ENCODE measurements at places on chromosomes 1 and 21.

DNA sequence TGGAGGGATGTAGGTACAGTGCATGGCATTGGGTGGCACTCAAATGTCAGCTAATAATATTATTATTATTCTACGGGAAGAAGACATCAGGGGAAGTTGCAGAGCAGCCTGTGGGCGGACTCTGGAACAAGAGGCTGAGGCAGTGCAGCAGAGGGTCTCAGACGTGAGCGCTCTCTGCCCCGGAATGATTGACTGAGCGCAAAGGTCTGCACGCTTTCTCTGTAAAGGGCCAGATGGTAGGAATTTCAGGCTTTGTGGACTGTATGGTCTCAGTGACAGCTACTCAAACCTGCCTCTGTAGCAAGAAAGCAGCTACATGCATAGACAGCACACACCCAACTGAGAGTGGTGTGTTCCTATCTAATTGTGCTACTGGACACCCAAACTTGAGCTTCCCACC, 29.6 kb upstream of the VPS13D start:
- DNase-seq = no peak

- DNase-seq = peak; percentile 71
Observed at GRCh38 chr1:155970531-155971167, 7.7 kb downstream of the ARHGEF2 start.

DNA sequence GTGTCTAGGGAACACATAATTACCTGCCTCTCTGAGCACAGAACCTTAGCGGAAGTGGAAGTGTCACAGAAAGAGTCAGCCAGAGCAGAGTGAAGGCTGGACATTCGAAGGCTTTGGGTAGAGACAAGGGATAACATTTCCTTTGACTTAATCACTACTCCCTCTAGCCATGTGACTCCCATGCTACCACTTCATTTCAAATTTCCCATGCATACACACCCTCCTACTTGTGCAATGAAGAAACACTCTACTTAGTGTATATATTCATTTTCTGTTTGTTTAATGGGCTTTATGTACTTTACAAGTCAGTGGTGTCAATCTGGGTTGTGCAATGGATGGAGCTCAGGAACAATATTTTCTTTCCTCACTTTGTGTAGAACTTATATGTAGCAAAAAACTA, 6.9 kb downstream of the ANKRD35 start:
- no peak for DNase-seq

DNA sequence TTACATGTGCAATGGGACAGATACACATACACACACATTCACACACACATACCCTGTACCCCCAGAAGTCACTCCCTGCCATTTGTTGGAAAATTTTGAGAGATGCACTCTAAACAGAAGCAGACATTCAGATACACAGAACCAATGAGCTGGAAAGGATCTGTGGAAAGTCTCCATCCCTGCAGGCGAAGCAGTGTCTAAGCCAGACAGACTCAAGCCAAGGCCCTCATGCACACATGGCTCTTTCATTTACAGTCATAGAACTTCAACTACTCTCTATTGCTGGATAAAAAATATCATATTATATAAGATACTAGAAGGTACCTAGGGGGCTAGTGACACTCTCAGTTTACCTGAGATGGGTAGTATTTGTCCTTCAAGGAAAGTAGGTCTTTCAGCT, 7.3 kb upstream of the SEC16B start:
- DNase-seq = no peak

DNA sequence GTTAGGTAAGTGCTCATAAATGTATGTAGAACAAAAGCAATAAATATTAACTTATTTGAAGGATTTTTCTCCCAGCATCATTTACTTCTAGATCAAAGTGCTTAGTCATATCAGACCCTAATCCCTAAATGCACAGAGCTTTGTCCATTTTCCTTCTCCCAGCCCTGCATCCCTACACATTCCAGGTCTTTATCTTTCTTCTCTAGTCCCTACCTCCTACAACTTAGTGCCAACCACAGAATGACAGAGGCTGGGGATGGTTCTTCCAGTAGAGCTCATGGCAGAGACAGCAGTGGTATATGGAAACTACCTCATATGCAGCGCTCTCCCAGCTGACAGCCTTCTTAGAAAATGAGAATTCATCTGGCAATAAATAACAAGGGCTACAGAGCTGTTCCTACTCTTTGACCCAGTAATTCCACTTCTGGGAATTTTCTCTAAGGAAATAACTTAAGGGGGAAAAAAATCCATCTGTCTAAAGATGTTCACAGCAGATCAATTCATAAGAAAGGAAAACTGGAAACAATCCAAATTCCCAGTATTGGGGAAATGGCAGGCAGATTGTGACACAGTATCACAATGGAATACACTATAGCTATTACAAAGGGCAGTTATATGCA, 62.9 kb upstream of the ROR1 start:
- DNase-seq = no peak

DNA sequence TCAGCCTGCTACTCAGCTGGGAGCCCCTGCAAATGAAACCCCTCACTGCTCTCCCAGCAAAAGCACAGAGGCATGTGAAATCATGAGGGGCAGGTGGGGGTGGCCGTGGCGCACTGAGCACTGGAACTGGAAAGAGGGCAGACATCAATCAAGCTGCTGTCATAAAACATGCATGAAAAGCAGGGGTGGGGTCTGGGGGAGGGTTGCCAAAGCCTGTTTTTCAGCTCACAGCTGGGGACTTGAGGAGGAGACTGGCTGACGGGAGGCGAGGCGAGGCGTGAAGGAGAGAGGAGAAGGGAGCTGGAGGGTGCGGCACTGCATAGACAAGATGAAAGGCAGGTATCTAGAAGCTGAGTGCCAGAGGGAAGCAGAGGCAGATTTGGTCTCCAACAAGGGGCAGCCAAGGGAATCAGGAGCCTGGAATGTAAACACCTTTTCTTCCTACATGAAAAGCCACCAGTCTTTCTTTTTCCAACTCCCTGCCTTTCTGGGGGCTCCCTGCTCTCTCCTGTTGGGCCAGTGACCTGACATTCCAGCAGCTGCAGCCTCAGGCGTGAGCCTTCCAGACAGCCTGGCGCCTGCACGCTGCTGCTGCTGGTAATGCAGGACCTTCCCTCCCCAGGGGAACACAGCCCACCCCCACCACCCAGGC, 87.0 kb downstream of the NMNAT2 start:
- no peak for DNase-seq

DNA sequence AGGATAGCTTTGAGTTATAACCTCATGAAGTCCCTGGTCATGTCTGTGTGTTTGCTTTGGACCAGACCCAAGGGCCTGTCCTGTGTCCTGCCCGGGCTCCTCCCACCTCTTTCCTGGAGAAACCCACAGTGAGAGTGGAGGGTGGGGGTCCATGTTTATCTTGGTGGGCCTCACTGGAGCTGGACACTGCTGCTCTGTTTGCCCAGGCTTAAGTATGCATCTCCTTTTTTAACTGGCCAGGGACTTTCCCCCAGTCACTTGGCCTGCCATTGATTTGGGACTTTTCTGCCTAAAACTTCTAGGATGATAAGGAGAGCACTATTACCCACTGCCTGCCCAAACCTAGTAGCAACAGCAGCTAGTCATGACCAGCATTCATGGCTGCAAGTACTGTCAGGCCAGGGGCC, 49.8 kb downstream of the DDR2 start:
- no peak for DNase-seq

GRCh38 chr1:7478809-7479499, 292.1 kb upstream of the VAMP3 start:
- peak; percentile 91 for DNase-seq

GRCh38 chr1:51653127-51653526, 36.2 kb downstream of the OSBPL9 start:
- no peak for DNase-seq

GRCh38 chr1:66542314-66542713, 8.4 kb downstream of the SGIP1 start:
- DNase-seq = no peak

DNA sequence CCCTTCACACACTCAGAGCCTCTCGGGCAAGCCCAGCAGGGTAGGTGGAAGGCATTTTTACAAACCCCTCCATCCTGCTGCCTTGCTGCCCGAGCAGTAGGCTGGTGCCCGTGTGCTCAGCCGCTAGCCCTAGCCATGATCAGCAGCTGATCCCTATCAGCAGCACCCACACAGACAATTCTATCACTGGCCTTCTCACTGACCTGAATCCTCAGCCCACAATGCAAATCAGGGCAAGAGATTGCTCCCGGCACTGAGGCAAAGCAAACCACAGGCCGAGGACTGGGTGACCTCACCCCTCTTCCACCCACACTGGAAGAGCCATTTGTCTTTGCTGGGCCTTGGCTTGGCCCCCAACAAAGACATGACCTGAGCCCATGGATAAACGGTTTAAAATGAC, 895 bp upstream of the PDZK1 start:
- no peak for DNase-seq

DNA sequence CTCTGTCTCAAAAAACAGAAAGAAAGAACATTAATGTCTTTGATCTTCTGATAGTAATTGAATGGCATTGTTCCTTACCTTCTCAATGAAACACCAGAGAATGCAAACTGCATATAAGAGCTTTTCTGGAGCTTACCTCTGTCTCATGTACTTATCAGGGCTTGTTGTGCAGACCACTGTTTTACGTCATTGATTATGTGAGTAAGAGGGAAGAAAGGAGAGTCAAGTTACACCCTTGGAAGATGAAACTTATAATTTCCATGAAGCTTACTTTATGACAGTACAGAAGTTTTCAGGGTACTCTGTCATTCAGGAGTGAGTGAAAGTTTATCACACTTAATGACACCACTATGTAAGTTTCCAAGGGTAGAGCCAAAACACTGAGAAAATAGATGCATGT, 49.0 kb upstream of the MAB21L3 start:
- DNase-seq = no peak
